ENCODE measurements at places on chromosomes 2 and 18.

DNA sequence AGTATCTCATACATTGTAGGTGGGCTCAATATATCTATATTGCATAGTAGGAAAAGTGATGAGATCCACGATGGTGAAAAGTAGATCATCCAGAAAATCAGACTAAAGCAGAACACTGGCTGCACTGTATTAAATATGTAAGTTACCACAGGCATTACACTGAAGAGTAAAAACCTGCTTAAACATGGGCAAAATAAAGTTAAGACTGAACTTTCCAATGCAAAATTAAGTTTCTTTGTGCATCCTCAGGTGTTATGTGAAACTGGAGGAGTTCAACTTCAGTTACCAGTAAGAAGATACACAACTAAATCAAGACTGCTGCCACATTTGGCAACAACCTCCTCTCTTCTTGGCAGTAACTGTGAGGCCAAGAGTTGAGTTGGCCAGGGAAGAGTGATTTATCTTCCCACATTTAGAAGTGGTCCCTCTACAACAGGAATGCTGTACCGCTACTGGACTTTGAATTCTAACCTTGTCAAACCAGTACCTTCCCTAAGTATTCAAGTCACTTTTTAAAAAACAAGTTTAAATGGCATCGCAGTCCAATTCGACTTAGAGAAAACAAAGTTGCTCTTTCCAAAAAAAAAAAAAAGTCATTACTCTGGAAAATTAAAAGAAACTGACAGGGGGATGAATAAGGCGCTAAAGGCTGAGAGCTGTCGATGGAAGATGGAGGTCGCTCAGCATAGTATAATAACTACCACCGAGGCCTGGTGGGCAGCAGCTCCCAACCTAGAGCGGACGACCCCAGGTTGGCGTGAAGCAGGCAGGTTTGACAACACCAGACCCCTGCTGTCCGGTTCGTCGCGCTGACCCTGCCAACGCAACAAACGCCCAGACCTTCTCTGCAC is 1.1 kb downstream of the MAP4K3 start:
- no peak for DNase-seq

- DNase-seq: no peak
Observed at GRCh38 chr2:85008252-85008651, 37.3 kb downstream of the KCMF1 start.

DNA sequence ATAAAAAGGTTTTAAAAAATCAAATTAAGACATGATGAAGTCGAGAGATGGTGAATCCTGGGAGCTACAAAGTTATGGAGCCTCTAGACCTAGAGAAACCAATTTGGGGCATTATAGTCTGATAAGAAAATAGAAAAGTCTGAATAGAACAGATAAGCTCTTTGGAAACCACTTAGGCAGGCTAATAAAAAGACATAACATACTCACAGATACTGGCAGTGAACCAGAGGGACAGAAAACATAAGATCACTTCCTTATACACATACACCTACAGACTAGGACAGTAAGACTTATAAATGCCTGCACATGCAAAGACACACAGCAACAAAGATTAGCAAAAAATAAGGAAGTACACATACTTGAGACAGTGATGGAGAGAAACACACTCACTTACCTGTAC is 20.0 kb downstream of the SMC6 start:
- no peak for DNase-seq

- DNase-seq: no peak
Observed at GRCh38 chr2:42117923-42118753, 51.0 kb upstream of the EML4 start.

- DNase-seq: no peak
Observed at GRCh38 chr2:85635011-85635410, 19.0 kb downstream of the USP39 start.

GRCh38 chr2:101958061-101958460 is 33.7 kb upstream of the IL1R2 start:
- no peak for DNase-seq

- no peak for DNase-seq
Observed at GRCh38 chr18:45291621-45292615, 323.4 kb upstream of the SLC14A2 start.

GRCh38 chr2:105237045-105237765 is 4.3 kb upstream of the GPR45 start:
- DNase-seq: no peak

- no peak for DNase-seq
Observed at GRCh38 chr2:1886405-1886992, 142.2 kb upstream of the PXDN start.

DNA sequence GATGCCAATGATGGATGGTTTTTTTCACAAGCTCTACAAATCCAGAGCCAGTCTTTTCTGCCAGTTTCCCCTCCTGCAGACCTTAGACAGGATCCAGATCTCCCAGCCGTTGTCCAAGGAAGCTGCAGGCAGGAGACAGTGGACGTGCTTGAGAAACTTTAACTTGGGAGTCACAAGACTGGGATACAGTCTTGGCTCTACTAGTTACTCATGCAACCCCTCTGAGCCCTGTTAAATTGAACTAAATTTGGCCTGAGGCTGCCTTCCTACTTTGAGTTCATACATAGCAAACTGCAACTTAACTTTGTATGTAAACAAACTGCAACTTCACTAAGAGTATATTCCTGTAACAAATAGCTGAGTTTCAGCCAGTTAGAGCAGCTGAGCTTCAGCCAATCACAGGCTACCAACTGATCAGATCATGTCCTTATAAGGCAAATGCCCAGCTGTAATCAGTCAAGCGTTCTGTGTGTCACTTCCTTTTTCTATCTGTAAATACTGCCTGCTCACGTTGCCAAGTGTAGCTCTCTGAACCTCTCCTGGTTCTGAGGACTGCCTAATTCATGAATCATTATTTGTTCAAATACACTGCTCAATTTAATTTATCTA is 140.9 kb downstream of the CAPN13 start:
- DNase-seq: no peak

GRCh38 chr18:34926683-34927082 is 114.5 kb upstream of the MAPRE2 start:
- DNase-seq: no peak

Data from T-helper 17 cell (primary cell).